ENCODE measurements at places on chromosomes 5 and 9.
A peak's percentile ranks its signal among the peaks of the same experiment; 100 is the strongest.

DNA sequence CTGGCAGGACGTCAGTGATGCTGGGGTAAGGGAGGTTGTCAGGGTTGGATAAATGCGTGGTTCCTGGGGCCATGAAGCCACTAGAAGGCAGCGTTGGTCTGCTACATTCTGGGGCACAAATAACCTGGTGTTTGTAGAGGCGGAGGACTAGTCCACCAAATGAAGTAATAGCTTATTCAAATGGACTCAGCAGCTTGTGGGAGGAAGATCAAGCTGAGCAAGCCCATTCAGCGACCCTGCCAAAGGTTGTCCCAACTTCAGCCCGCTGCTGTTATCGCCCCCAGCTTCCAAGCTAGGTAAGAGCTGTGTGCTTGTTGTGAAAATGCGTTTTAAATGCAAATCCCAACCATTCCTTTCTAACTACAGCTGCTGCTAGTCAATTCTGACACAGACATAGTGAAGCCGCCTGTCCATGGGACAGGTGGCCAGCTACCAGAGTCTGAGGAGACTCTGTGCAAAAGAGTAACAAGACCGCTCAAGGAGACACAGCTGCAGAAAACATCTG is 7.6 kb upstream of the FAM240B start:
- no peak for DNase-seq

DNA sequence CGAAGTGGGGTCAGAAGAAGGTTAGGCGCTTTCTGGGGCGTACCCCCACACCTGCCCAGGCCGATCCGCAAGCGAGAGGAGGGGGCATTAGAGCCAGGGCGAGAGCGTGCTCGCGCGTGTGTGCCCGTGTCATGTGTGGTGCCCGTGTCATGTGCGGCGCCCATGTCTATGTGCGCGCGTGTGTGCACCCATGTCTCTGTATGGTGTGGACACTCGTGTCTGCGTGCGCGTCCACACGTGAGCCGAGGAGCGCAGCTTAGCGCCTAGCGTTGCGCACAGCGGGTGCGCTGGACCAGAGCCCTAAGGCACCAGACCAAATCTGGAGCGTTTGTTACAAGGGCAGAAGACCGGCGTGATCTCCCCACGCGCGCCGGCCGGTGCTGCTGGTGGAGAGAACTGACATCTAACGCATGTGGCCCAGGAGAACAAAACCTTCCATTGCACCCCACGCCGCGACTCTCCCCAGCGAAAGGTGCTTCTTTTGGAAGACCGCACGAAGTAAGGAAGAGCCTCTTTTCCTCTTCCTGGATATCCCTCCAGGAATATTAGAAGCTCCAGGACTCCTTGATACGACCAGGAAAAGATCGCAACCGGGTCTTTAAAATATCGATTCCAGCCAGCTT is 644 bp downstream of the NIM1K start:
- no peak for DNase-seq

- peak; percentile 7 for DNase-seq
Measured at GRCh38 chr5:95835682-95836385, 13.3 kb upstream of the GLRX start.

GRCh38 chr9:81844131-81844567 is 84.1 kb upstream of the SPATA31D4 start:
- DNase-seq = no peak

DNA sequence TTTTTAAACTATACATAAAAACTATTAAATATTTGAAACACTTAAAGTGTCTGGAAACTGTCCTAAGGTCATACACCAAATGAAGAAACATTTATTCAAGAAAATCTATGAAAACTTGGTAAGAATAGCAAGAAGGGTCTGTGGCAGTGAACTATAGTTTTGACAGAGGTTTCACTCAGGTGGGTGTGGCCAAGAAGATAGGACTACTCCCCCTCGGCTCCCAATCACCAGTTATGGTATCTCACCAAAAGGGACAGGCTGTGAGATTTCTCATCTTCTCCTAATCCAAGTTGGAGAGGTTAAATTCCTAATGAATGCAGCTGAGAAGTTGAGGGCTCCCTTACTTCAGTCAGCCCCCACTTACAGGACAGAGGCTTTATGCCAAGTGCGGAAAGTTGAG is 2.9 kb downstream of the ARSK start:
- DNase-seq = no peak

Measured in GDM1 (cell line).